CD4-positive, alpha-beta T cell treated with Interleukin-10 for 1 hour (primary cell): ENCODE measurements at places on chromosomes 7 and 10.
A peak's percentile ranks its signal among the peaks of the same experiment; 100 is the strongest.

GRCh38 chr10:112775892-112776674 is 174.0 kb upstream of the TCF7L2 start:
- DNase-seq: no peak

DNA sequence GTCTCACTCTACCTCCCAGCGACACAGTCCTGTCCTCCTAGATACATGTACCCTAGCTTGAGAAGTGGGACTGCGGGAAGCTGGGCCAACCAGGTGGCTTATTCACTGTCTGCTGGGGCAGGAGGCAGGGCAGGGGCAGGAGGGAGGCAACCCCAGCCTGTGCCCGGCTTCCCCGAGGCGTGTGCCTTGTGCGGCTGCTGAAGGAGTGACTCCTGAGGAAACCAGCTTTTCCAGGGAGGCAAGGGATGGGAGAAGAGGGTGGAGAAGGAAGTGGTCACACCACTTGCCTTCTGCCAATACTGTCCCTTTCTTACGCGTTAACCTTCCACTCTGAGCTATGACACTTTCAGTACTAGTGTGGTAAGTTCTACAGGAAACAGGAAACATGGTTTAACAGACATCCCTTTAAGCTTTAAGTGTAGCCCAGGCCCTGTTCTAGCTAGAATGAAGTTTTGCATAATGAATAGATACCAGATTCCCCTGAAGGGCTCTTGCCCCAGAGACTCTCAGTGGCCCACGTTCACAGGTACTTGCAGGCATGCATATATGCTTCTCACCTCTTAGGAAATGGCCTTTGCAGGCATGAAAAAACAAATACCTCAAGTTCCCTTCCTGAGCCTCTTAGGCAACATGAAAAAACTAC is 40.6 kb downstream of the SYPL1 start:
- peak; percentile 65 for DNase-seq

DNA sequence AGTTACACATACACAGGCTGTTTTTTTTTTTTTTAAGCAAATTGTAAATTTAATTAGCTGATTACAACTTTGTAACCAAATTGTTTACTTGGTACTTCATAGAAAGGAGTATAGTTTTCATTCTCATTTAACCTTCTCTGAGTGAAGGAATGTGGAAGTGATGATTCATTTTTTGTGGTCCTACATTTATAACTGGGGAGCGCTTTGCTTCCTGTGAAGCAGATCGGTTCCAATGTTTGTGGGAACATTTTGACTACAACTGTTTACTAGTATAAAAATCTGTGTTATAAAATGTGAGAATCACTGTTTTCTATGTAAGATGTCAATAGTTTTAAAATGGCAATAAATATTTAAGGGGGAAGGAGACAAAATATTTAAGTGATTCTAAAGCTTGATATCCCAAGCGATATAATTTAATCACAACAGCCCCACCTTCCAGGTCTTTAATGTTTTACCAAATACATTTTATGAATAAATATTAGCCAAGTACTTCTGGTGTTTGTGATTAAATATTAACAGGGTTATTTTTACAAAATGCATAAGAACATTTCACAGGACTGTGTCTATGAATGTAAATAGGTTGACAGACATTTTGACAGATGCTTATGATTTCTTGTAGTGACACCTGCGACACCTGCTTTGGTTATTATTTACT is 57.1 kb downstream of the NXPH1 start:
- no peak for DNase-seq

DNA sequence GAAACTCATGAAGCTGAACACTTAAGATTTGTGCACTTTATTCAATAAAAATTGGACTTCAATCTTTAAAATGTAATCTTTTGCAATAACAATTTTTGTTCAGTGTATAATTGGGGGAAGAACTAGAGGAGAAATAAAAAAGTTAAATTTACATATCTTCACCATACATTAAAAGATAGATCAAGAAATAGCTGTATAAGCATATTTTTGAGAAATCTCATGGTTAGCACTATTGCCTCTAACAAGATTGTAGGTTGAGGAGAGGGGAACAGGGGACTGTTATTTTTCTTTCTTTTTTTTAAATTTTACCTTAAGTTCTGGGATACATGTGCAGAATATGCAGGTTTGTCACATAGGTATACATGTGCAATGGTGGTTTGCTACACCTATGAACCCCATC is 5.3 kb downstream of the AMPH start:
- no peak for DNase-seq

- DNase-seq: no peak
Observed at GRCh38 chr10:79379512-79380124, 32.3 kb downstream of the PPIF start.

DNA sequence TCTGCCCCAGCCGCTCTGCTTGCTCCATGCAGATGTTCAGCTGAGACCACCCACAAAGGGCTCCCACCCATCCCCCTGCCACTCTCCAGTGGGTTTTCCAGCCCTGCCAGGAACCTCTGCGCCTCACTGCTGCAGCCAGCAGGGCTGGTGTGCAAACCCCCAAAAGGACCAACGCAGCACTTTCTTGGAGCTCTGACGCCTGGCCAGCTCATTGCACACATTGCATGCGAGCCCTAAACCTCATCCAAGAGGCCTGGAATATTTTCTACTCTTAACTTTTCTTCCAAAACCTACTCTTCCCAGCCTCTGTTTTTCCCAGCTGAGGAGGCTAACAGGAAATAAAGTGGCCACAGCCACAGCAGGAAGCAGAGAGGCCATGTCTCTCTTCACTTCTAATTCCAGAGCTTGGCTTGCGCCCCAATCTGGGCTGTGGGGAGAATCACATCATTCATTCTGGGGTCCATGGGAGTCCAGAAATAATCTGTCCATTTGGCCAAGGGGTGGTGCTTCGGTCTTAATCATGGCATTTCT is 4.6 kb upstream of the FAM170B start:
- DNase-seq: no peak

- no peak for DNase-seq
Observed at GRCh38 chr10:43824934-43825333, 176.3 kb upstream of the ZNF32 start.
